T-helper 17 cell (primary cell): ENCODE measurements at places on chromosomes 4 and X. TPM values are rescaled to one million over a fixed set of nuclear protein-coding genes. Genes with fewer than 3 reads are reported as not detected.

The CYTL1 gene
- total RNA-seq, result not detected

The MAGEB1 gene
- not detected for total RNA-seq

The NPY5R gene
- total RNA-seq, result not detected

The USP51 gene
- total RNA-seq, result 1.5 TPM

The ERCC6L gene
- total RNA-seq, result 0.10 TPM

The ARMCX1 gene
- total RNA-seq, result 0.30 TPM

The PWWP3B gene
- total RNA-seq, result not detected

The CACNA1F gene
- total RNA-seq, result 0.47 TPM

The INTU gene
- total RNA-seq, result not detected

The NLRP2B gene
- not detected for total RNA-seq

The SPANXA2 gene
- not detected for total RNA-seq

The GUCY1B1 gene
- total RNA-seq, result 15.3 TPM

The MAGEB3 gene
- total RNA-seq, result not detected

The CT47B1 gene
- not detected for total RNA-seq

The MAOA gene
- total RNA-seq, result 0.10 TPM

The MAGEC2 gene
- total RNA-seq, result not detected
